ENCODE measurements at places on chromosomes 7 and 10.

GRCh38 chr7:151756866-151757265, 120.0 kb downstream of the PRKAG2 start:
- DNase-seq: no peak

- DNase-seq: no peak
Measured at GRCh38 chr7:155398944-155399343, 59.0 kb upstream of the EN2 start.

- DNase-seq: no peak
Measured at GRCh38 chr7:26097837-26098668, 53.9 kb upstream of the NFE2L3 start.

- DNase-seq: peak; percentile 2
Measured at GRCh38 chr7:147509035-147509501, 1081.5 kb upstream of the C7orf33 start.

DNA sequence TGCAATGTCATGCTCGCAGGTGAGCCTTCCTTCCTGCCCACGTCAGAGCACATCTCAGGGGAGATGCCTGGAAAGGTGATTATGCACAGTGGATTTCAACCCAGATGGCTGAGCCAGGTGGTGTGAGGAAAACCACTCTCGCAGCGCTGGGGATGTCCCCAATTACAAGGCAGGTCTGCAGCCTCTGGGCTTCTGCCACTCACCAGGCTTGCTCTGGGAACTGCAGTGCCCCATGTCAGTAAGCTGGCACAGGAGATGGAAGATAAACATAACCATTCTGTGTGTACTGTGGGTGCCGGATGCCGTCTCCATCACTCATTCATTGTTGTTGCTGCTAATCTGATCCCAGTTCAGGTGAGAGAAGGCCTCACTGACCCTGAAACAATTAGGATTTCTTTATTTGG, 222.9 kb upstream of the PITRM1 start:
- DNase-seq: no peak

DNA sequence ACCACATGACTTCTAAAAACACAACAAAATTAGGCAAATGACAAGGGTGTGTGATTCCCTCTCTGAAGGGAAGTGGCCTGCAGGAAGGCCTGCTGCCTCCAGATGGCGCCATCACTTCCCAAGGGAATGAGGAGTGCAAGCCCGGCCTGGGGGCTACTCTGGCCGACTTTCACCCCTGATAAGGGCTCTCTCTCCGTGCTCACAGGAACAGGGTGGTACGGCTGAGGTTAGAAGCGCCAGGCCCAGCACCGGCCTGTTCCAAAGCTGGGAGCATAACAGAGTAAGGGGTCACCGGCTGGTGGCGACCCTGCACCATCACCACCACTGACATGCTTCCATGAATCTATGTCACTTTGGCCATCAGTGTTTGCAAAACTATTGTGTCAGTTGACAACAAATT, 13.1 kb downstream of the RBP3 start:
- no peak for DNase-seq

DNA sequence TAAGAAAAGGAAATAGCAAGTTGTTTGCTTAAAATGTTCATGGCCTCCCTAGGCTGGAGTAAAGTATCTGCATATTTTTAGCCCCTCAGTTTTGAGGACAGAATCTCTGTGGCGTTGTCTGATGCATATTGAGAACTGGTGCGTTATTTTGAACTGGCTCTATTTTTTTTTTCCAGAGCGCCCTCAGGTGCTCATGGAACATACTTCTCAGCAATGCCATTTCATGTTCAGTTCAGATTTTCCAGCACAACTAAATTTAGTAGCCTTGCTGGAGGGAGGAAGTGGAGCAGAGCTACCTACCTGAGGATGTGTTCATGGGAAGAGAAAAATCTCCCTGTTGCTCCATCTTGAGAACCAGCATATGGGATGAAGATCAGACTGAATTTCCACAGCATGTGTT, 870.5 kb downstream of the LRMDA start:
- no peak for DNase-seq

DNA sequence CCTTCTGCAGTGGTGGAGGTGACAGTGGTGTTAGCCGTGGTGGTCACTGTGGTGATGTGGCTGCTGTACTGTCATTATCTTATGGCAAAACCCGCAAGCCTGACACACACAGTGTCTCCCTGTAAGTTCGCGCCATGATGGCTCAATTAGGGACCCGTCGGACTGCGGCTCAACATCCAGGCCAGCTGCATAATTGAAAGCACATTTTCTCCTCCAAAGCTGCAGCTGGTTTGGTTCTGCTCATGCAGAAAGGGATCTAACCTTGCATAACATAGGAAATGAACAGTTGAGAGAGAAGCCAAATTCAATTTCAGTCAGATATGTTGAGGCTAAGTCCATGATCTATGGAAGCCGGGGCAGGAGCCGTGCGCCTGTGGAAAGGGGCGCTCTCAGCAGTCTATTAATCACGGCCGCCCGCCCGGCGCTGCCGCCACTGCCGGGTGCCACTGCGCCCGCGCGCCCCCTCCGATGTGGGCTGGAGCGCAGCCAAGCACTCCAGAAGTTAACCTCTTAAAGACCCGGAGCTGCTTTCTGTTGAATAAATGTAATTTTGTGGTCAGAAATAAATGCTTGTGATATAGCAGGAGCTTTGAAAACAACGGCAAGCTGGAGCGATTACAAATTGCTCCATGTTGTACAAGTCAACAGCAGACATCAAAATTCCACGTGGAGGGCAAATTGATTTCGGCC, 227.7 kb downstream of the CUX1 start:
- peak; percentile 93 for DNase-seq

- DNase-seq: no peak
Measured at GRCh38 chr10:35388197-35388596, 51.9 kb downstream of the CCNY start.

DNA sequence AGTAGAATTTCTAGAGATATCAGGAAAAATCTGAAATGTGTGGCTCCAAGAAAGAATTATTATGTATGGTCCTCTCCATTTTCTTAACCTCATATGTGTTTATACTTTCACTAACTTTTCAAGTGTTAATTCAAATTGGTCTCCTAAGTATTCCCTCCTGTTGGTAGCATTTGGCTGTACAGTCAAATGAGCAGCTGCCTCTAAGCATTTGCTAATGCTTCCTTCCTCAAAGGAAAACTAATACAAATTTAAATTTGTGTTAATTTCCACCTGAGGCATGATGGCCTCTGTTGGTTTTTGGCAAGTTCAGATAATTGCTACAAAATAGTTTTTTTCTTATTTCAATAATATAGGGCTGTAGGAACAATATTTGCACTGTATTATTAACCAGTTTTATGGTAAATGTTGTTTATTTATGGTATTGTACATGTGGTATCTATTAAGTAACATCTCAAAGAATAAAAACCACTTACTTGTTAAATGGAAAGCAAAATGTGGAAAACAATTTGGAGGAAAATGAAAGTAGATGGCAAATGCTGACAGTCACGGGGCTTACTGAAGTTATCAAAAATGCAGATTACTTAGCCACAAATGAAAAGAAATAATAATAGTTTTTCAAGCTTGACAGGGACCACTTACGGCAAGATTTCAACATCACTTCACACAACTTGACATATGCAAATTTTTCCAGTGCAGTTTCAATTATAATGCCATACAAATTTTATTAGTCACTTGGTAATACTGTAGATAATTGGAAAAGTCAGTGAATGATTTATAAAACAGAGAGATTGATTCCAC, 299.3 kb upstream of the MEOX2 start:
- no peak for DNase-seq

GRCh38 chr7:141617280-141617679, 66.1 kb downstream of the AGK start:
- DNase-seq: peak; percentile 4

- DNase-seq: no peak
Measured at GRCh38 chr10:47176206-47176902, 123.6 kb upstream of the GDF10 start.

GRCh38 chr10:99344715-99345114, 15.6 kb downstream of the CNNM1 start:
- DNase-seq: no peak

DNA sequence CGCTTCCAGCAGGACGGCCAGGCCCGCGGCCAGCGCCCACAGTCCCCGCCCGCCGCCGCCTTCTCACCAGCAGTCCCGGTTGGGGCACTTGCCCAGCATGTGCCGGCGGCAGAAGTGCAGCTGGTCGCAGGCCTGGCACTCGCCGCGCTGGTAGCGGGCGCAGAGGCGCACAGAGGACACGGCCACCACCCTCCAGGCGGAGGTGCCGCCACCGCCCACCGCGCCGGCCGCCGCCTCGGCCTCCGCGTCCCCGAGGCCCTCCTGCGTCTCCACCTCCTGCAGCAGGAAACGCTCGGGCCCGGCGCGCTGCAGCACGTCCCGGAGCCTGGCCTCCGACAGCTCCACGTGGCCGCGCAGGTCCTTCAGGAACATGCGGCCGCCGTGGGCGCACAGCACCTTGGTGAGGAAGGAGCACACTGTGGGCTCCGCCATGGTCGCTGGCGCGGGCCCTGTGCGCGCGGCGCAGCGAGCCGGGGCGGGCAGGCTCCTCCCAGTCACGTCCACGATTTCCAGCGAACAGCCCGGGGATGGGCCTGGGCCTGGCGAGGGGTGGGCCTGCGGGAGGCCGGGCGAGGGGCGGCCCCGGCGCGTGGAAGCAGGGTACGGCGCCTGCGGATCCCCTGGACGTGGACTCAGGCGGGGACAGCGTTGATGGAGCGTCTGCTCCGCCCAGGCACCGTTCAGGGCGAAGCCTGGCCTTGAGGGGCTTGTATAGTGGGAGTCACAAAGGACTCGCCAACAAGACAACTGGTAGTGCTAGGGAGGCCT, at the start of gene ZC3HAV1L:
TSS of gene ZC3HAV1L (minus strand) at position 457 of the 768 bp plus-strand sequence. CDS start at position 432, 25 bp downstream.
- DNase-seq: peak; percentile 71

- DNase-seq: peak; percentile 80
Measured at GRCh38 chr7:54811041-54811845, 52.2 kb upstream of the SEC61G start.

DNA sequence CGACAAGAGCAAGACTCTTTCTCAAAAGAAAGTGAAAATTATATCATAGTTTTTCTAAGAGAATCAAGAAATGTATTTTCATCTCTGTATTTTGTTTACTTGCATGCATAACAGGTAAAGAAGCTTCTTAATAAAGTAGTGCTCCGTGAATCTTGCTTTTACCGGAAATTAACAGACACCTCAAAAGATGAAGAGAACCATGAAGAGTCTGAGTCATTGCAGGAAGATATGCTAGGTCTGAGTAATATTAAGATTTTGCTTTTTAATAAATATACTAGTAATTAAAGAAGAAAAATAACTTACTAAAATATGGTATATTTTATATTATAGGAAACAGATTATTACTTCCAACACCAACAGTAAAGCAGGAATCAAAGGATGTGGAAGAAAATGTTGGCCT, 39.5 kb upstream of the STOX1 start:
- no peak for DNase-seq

DNA sequence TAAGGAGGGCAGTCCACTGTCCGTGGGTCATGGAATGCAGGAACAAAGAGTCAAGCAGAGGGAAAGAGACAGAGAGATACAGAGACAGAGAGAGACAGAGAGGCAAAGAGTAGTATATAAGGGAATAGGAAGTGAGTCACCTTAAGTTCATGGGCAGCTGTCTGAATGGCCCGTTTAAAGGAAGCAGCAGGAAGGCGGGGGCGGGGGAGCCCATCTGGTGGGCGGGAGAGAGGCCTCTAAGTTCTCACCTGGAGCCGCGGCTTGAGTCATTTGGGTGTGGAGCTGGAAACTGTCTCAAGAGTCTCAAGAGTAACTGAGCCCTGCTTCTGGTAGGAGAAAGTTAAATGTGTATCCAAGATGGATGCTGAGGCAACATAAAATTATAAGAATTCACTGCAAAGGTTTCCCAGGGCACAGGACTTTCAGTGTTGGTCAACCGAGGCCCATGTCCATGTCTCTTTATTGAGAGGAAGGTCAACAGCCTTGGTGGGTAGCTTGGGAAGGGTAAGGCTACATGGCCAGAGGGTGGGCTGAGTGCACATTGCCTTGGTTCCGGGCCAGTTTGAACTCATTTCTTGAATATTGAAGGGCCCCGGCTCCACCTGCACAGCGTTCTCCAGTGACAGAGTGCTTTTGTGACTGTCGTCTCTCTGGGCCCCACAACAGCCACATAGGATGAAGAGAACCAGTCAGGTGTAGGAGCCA, 85.5 kb upstream of the CACUL1 start:
- no peak for DNase-seq

- no peak for DNase-seq
Measured at GRCh38 chr10:49613882-49614241, at the start of gene CHAT. Gene CHAT, plus strand, starts transcription at chr10:49614037. Its CDS starts 153 bp downstream, at chr10:49614190.

DNA sequence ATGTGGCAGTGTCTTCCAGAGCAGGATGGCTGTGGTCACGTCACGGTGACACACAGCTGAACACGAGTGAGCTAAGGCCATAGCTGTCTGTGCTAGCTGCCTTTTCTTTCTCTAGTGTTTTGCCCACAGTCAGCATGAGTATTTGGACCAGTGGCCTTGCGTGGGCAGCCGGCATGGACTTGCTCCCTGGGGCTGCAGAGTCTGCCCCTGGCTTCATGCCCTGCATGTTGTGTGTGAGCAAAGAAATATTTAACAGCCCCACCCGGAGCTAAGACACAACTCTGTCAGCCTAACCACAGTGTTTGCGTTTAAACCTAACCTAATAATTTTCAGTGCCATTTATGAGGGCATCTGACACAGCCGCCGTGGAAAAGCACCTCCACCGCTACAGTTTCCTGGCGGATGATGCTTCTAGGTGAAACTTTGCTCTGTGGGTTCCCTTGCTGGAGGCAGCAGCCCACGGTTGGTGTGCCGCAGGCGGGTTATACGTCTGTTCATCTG, 14.6 kb downstream of the CHST12 start:
- DNase-seq: peak; percentile 37

- DNase-seq: no peak
Measured at GRCh38 chr7:31814187-31814586, 127.2 kb downstream of the PPP1R17 start.

DNA sequence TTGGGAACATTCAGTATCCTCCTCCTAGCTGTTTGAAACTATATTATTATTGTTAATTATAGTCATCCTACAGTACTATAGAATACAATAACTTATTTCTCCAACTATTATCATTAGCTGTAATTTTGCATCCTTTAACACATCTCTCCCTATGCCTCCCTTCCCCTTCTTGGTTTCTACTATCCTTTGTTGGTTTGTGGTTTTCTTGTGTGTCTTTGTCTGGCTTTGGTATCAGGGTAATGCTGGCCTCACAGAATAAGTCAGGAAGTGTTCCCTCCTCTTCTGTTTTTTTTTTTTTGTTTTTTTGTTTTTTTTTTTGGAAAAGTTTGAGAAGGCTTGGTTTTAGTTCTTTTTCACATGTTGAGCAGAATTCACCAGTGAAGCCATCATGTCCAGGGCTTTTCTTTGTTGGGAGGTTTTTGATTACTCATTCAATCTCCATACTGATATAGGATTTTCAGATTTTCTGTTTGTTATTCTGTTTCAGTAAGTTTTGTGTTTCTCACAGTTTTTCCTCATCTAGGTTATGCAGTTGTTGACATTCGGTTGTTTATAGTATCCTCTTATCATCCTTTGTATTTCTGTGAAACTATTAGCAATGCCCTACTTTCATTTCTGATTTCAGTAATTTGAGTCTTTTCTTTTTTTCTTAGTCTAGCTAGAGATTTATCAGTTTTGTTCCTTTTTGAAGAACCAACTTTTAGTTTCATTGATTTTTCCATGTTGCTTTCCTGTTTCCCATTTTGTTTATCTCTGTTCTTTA, 21.6 kb downstream of the C1GALT1 start:
- DNase-seq: no peak

- no peak for DNase-seq
Measured at GRCh38 chr7:21500117-21500832, 42.6 kb upstream of the DNAH11 start.

- no peak for DNase-seq
Measured at GRCh38 chr7:593324-594115, 73.9 kb upstream of the PDGFA start.

GRCh38 chr10:121436630-121437341, 161.5 kb downstream of the FGFR2 start:
- DNase-seq: no peak
